ENCODE measurements at places on chromosomes 2 and 18.

GRCh38 chr2:120613742-120614571, 121.7 kb upstream of the GLI2 start:
- DNase-seq = no peak

DNA sequence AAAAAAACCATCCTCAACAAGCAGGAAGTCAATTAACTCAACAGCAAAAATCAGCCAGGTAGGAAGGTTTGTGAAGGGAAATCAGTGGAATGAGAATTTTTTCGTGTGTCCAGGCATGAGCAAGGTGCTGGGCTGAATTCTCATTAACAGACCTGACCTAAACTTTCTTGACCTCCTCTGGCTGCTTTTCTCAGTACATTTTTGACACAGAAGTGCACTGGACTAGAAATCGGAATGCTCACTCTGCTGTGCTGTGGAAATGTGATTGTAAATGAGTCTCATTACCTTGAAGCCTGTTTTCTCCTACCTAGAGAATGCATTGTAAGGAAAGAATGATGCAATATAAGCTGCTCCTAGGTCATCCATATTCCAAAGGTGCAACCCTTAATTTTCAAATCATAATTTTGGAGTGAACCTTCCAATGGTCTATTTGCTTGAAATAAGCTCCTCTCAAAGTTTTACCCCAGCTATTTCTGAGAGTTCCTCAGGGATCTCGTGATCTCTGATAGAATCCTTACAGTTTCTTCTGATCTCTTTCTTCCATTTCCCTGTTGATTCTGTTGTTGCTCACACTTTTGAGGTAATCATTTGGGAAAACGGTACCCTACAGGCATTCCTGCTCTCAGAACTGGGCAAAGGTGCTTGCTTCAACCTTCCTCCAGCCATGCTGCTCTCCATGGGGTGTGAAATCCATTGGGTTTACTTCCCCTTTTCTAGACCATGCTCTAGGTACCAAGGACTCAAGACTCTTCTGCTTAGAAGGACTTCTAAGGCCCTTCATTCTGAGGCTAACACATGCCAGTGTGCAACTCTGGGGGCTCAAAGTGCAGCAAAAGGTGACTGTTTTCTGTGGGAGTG, 104.9 kb upstream of the ITPRID2 start:
- no peak for DNase-seq

DNA sequence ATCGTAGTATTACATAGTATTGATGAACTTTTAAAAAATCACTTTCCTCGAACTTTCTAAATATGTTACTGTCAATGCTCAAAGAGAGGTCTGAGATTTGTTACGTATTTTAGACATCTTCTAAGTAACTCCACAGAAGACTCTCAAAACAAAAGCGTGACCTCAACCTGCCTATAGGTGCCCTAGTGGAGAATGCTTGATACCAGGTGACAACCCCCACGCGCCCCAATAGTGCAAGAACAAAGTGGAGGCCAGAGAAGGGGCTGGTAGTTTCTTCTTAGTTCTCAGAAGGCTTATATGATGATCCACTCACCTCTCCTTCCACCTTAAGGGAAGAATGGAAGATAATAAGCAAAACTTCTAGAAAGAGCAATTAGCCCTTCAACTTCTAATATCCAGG, 102.6 kb downstream of the ANKRD44 start:
- DNase-seq = no peak

DNA sequence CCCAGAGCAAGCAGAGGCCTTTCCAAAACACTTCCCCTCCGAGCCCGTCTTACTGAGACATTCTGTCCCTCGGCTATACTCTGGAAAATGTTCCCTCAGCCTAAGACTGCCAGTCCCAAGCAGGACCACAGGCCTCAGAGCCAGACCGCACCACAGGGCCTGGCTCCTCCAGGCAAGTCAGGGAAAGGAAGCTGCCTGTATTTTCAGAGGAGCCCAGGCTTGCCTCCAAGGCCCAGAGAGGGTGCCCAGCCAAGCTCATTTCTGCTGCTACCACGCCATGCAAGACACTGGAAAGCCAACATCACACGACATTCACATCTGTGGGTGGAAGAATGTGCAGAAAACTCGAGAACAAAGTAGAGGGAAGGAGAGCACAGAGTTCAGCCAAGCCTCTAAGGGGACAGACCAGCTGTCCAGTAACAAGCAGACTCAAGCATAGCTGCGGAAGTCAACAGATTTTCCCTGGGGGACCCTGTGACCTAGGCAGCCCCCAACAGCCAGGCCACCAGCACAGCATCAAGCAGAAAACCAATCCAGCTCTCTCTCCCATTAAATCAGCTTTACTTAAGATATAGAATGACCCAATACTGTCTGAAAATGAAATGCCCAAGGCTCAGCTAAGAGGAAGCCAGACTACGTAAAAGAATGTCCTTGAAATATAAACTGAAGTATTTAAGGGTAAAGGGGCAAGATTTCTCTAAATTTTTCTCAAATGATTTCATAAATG, 123.9 kb downstream of the ZFP36L2 start:
- DNase-seq = no peak

DNA sequence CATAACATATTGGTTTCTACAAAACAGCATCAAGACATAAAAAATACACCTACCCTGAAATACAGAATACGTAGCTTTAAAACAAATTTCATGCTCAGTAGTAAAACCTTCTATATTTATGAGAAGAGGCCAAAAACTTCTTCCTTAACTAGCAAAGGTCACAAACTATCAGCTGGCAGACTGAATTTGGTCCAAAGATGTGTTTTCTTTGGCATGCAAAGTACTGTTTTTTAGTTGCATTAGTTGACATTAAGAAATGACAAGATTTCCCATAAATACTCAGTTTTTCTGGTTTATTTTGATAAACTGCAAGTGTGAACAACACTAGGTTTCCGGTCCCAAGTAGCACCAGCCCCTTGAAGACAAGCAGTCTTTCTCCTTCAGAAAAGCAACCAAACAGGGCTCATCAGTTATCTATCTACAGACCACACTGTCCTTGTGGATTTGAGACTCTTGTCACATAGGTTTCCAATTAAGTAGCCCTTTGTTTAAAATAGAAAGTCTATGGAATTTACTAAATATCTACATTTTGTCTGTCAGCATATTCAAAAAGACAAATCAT, 35.6 kb downstream of the SLC25A12 start:
- no peak for DNase-seq

GRCh38 chr2:121242976-121243375, 42.0 kb downstream of the TFCP2L1 start:
- no peak for DNase-seq

DNA sequence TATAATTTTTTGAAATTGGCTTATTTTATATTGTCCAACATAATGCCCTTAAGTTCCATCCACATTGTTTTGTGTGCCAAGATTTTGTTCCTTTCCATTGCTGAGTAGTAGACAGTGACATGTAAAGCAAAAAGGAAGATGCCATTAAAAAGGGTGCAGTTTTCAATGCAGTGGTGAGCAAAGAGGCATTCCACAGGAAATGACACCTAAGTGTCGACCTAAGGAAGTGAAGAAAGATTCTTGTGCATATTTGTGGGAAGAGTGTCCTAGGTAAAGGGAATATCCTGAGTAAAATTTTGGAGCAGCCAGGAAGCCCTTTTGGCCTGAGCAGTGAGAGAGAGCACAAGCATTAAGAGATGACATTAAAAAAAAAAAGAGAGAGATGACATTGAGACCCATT, 1099.9 kb downstream of the DPP10 start:
- DNase-seq = no peak

DNA sequence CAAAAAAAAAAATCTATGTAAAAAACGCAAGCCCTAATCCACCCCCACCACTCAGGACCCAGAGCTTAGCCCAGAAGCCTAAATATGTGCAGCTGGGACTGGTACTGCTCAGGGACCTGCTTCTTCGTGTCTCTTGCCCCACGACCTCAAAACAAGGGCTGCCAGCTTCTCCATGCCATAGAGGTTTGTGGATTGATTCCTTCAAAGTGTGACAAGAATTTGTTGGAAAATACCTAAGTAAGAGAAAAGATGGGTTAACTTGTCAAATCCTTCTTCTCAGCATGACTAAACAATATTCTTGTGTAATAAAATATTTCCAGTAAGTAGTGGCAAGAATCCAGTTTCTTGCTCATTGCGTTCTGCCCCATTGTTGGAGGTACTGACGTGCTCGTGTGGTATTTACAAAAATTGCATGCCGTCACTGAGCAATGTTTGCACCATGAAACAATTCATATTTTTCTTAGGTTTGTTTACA, 825 bp upstream of the SCYGR1 start:
- DNase-seq = no peak

DNA sequence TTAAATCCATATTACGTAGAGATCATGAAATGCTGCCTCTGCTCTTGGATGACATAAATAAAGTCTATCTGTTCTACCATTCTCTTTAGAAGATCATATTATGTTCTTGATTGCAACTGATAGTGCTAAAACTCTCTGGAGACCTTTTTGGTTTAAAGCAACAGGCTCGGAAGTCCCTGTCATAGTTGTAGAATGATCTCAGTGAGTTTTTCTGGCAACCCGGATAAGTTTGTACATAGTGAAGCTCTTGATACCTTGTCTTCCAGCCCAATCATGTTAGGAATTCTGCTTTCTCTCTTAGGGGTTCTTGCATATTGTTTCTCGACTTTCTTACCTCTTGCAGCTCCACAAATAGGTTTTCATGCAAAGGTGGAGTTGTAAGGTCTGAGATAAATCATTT, 156.1 kb downstream of the TTC27 start:
- no peak for DNase-seq
